ENCODE measurements at places on chromosomes 7 and 10. TPM values are rescaled to one million over a fixed set of nuclear protein-coding genes. Genes with fewer than 3 reads are reported as not detected.

MPP7 gene
- 8.9 TPM for polyA plus RNA-seq

LAMB1 gene
- polyA plus RNA-seq: 730 TPM

GRCh38 chr10:5616836-5617235, 49.6 kb downstream of the ASB13 start:
- no peak for DNase-seq

DNA sequence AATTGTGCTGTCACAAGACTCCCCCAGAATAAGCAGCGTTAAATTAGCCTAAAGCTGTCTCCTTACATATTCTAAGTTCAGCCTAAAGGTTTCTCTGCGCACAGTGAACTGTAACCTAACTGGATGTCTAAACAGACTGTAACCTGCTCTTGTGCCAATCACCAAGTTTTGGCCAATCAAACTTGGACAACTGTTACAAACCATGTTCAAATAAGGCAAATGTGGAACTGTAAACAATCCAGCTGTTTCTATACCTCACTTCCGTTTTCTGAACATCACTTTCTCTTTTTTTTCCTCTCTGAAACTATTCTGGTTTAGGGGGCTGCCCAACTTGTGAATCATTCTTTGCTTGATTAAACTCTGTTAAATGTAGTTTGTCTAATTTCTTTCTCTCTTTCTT, 252.2 kb upstream of the HABP2 start:
- DNase-seq: no peak

- no peak for DNase-seq
These were observed 227.7 kb downstream of the KCNMA1 start for GRCh38 chr10:77409697-77410471.

- no peak for DNase-seq
These were observed 40.6 kb downstream of the IMMP2L start for GRCh38 chr7:111521660-111522059.

DNA sequence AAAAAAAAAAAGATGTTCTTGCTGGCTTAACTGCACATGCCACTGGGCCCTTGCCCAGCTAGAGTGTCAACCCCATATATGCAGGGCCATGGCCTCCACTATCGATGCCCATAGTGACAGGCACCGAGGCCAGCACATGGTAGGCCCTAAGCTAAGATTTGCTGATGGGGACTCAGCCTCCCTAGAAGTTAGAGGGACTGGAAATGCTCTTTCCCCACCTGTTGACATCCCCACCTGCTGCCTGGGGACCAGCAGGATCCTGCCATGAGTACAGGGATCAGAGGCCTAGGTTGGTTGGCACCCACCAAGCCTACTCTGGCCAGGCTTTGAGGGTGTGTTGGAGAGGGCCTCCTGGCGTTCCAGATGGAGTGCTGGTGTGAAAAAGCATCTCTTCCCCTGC, 16.0 kb upstream of the SLC18A2 start:
- DNase-seq: no peak

Data from right renal cortex interstitium (tissue), 3 donors.